Cortex of kidney (tissue), 1 donor: ENCODE measurements at places on chromosomes 16 and 17.

DNA sequence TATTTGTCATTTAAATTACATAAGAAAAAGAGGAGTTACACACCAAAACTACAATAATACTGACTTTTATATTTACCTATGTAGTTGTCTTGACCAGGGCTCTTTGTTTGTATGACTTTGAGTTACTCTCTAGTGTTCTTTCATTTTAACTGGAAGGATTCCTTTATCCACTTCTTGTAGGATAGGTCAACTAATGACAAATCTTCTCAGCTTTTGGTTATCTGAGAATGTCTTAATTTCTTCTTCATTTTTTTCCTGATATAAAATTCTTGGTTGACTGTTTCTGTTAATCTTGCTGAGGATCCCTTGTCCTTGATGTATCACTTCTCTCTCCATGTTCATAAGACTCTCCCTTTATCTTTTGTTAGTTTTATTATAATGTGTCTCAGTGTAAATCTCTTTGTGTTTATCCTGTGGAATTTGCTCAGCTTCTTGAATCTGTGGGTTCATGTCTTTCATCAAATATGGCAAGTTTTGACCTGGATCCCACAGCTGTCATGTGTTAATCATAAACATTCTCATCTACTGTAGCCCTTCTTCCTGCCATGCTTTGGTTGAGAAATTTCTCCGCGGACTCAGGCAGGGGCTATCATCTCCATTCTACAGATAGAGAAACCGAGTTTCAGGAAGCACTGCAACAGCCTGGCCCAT lies 5.4 kb downstream of the PRSS41 start:
- no peak for DNase-seq

DNA sequence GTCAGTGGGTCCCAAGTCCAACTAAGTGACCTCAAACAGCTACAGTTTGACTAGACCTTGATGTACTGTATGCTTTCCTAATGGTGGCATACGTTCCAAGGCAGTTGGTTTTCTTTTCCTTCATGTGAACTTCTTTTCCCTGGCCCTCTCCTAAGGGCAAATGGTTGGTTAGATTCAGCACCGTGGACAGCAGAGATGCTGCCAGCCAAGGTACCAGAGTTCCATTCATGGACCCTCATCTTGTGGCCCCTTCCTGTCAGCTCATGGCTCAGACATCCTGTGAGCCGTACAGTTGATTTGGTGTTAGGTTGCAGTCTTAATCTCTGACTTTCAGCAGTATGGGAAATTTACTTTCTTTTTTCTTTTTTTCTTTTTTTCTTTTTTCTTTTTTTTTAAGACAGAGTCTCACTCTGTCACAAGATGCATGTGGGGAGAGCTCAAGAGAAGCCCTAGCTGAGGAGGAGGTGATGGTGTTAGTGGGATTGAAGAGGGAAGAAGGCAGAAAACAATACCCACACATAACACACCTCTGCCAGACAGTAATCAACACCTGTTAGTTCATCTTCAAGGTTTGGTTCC lies 122.4 kb downstream of the USP31 start:
- DNase-seq, result no peak

- no peak for DNase-seq
Observed at GRCh38 chr17:77933777-77934398, 24.6 kb upstream of the TNRC6C start.

- DNase-seq, result no peak
Observed at GRCh38 chr17:73305845-73306836, 5.7 kb downstream of the CDC42EP4 start.

DNA sequence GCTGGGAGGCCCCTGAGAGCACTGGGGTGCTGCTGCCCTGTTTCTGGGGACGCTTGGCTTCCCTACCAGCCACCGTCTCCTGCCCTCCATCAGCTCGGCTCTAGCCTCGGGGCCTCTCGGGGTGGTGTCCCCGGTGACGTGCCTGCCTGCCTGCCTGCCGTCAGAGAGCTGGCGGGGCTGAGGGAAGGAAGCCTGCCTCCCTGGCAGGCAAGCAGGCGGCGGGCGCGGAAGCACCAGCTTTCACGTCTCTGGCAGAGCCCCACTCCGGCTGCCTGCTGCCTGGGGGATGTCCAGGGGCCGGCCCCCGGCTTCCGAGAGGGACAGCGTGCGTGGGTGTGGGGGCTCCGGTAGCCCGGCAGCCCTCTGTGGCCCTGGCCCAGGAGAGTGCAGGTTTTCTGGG lies 9.3 kb downstream of the CENPX start:
- no peak for DNase-seq

- DNase-seq, result no peak
Observed at GRCh38 chr16:17232487-17232886, 238.3 kb downstream of the XYLT1 start.

DNA sequence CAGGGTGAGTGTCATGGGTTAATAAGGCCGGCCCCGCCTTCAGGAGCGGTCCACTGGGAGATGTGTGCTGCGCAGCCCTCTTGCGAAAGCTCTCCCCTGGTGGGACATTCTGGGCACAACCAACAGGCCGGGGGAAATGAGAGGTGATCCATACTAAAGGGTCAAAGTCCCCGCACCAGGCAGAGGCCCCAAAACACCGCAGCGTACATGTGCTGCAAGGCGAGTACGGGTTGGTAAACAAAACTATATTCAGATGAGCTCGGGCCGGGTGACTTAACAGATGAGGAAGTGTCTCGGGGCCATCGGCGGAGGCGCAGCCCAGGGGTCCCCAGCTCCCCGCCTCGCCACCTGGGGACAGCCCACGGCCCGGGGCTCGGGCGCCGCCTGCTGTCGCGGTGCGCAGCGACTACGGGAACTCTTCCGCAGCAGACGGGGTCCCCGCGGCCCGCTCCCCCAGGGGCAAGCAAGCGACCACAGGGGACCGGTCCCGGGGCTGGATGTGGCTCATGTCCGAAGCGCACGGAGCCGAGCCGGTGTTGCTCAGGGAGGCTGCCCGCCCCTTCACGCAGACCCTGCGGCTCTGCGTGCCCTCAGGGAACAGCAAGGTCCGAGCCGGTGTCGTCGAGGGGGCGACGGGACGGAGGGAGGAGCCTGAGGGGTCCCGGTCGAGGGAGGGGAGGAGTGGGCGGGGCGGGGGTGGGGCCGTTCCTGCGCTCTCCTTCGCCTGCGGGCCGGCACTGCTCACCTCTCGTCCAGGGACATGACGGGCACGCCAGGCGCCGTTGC lies at the start of gene RAB37:
RAB37 (plus strand) TSS at position 744 of the 786 bp plus-strand sequence; CDS start at position 761, 17 bp downstream.
- DNase-seq, result no peak

GRCh38 chr17:8503368-8503767 lies 67.7 kb downstream of the NDEL1 start:
- DNase-seq, result no peak

- no peak for DNase-seq
Observed at GRCh38 chr17:73284906-73285602, 23.4 kb upstream of the CPSF4L start.

DNA sequence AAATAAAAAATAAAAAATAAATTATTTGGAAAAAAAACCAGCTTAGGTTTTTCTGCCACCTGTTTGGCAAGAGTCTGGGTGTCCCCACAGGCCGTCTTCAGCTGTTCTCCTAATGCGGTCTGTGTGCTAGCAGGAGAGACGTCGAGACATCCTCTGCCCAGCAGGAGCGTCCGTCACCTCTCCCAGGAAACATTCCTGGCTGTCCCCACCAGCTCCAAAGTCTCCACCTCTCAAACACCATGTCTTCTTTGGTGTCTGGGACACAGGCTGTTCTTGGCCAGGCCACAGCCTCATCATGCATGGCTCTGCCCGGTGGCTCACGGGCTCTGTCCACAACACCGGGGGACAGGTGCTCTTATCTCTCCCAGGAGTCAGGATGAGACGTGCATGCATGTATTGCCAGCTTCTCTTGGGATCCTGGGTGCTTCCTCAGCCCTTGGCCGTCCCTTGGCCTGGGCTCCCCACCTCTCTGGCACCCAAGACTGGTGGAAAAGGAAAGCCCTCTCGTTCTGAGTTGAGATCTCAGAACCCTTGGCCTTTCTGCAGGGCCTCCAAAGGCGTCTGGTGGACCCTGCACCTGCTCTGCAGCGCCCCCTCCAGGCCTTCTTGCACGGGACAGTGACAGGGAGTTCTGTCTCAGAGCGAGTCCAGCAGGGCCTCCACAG lies 84.9 kb upstream of the CBX4 start:
- DNase-seq, result no peak

DNA sequence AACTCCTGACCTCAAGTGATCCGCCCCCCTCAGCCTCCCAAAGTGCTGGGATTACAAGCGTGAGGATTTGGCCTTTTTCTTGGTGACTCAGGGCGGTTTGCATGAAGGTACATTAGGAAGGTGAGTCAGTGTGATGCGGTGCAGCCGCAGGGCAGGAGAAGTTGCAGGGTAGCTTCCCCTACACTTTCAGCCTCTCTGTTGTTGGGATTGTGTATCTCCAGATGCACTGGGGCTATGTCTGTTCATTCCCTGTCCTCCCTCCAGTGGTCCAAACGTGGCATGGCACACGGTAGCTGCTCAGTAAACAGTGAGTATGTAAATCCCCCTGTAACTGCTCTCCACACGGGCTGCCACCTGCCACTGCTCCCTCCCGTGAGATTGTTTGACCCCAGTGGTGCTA lies 109.1 kb upstream of the CDC42EP4 start:
- DNase-seq, result no peak

DNA sequence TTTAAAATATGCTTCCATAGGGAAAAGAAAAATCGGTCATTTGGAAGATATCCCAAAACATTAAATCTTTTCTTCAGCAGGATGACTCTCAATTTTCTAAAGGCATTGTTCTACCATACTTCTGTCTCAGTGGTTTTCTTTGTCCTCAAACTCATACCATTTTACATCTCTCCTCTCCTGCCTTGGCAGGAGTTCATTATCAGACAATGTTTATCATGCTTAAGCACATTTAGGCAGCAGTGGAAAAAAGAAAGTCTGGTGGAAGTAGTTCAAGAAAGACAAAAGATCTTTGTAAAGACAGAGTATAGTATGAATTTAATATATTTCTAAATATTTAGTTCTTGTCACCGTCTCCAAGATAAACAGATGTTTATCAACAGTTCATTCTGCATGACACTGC lies 68.2 kb downstream of the CDK12 start:
- DNase-seq, result no peak

DNA sequence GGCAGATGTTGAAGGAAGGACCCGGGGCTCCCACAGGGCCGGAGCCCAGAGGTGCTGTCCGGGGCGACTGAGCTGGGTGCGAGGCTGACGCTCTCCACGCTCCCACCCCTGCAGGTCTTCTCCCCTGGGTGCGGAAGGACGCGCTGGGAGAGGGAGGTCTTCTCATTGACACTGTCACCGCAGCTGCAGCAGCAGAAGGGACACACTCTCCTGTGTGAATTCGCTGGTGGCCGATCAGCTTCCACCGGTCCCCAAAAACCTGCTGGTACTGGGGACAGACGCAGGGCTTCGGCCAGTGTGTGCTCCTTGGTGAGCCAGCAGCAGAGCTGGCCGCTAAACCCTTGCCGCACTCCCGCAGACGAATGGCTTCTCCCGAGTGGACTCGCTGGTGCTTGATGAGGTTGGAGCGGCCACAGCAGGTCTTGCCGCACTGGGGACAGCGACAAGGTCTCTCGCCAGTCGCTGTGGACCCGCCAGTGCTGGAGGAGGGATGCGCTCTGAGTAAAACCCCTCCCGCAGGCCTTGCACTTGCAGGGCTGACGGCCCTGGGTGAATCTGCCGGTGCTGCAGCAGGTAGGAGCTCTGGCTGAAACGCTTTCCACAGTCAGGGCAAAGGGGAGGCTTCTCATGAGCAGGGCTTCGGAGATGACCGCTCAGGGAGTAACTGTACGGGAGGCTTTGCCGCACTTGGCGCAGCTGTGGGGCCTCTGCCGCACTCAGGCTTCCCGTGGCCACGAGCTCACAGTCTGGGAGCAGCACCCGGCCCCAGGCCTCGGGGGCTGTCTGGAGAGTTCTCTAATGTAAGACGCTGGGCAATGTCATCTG lies 6.2 kb downstream of the ZNF843 start:
- no peak for DNase-seq

- no peak for DNase-seq
Observed at GRCh38 chr16:10519297-10519696, 61.1 kb downstream of the EMP2 start.

GRCh38 chr16:9060225-9060624 lies 31.2 kb upstream of the HAPSTR1 start:
- DNase-seq, result no peak

DNA sequence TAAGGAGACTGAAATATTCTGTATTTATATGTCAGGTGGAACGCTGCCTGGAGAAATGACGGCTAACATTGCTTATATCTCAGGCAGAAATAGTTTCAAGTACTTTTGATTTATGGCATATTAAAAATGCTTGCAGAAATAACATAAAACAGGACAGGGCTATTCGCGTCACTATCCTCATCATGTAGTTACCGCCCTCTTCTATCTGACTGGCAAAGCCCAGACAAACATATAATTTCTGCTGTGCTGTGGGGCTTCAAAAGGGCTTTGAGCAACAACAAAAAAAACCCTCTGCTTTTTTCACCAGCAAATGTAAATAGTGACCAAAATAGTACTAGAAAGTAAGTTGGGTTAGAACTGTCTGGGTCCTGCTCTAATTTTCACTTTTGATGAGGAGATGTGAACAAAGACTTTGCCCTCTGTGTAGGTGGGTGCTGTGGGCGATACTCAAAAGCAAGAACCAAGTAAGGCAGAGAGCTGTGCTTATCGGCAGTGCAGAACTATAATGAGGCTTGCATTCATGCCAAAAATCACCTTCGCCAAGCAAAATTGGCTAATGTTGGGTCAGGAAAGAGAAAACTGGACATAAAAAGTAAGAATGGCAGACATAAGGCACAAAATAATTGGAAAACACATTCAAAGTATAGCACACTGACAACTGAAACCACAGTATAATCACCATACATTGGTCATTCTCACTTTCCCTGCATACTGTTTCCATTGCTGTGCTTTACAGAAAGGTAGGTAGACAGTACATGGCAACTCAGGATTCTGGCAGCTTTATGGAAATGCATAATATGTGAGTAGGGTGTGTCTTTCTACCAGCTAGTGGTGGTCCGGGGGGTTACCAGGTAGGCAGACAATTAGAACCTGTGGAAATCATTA lies 151.2 kb upstream of the AXIN2 start:
- no peak for DNase-seq

DNA sequence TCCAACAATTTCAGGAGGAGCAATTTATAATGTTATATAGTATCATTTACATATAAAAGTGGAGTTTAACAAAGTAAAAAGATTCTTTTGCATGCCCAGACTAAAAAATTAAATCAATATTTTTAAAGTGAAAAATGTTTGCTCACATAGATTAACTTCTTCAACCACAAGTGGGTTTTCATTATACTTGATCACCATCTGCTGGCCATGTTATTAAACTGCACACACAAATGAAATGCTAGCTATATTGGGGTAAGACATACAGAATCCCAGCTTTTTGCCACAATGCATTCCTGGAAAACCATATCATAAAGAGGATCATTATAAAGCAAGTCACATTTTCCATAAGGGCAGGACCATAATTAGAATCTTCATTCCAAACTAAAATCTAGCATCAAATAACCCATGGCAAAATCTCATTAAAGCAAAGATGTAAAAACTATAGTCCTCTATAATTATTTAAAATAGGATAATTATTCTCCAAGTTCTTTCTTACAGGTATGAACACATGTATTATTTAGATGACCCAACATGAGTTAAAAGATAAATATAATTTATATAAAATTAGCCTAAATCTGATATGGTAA lies 26.3 kb downstream of the CEP112 start:
- DNase-seq, result no peak

DNA sequence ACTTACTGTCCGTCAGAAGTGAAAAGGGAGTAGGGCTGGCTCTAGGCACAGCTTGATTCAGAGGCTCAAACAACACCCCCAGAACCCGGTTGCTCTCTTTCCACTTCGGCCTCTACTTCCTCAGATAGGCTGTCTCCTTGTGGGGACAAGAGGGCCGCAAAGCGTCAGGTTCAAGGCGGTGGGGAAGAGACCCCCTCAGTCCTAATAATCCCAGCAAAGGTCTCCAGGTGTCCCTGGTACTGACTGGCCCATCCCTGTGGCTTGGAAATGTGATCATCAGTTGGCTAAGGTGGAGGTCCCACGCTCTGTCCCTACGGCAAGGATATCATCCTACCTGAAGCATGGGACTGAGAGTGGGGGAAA lies 26.0 kb downstream of the NGFR start:
- no peak for DNase-seq
